Thoracic aorta (tissue), 2 donors: ENCODE measurements at places on chromosomes 2 and 18.

GRCh38 chr2:221546505-221547225, 25.4 kb downstream of the EPHA4 start:
- no peak overlapping the region for H3K4me3 ChIP-seq
- no peaks in the 10 kb centered on the region for H3K4me1 ChIP-seq
- no peaks in the 10 kb centered on the region for H3K27me3 ChIP-seq

- H3K27ac ChIP-seq, result peak overlapping the region; percentile 19
- no peak overlapping the region for H3K4me3 ChIP-seq
- peaks cover 18% of the 10 kb centered on the region for H3K36me3 ChIP-seq
- H3K4me1 ChIP-seq, result peaks cover 49% of the 10 kb centered on the region
Observed at GRCh38 chr2:69100220-69100723, 87.3 kb downstream of the ANTXR1 start.

GRCh38 chr2:83579507-83579906, 879.6 kb downstream of the SUCLG1 start:
- H3K36me3 ChIP-seq, result no peaks in the 10 kb centered on the region
- H3K4me3 ChIP-seq, result no peak overlapping the region
- no peak for DNase-seq
- H3K27me3 ChIP-seq, result no peaks in the 10 kb centered on the region
- H3K27ac ChIP-seq, result no peak overlapping the region
- no peaks in the 10 kb centered on the region for H3K4me1 ChIP-seq

DNA sequence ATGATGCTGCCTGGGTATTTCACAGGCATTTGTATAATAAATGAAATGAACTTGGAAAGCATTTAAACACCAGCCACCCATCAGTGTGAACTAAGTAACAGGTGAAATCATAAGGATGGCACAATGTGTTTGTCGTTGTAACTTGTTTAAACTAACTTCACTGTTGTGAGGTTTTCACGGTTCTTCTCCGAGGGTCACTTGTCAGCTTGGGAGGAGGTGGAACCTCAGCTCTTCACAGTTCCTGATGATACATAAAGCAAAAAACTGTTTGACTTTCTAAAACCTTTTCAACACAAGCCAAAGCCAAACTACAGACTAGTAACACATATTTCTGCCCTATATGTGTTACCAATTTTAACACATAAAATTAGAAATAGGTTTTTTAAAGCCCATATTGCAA, 13.1 kb downstream of the TMEM18 start:
- peaks cover 32% of the 10 kb centered on the region for H3K36me3 ChIP-seq
- no peak for DNase-seq
- H3K27ac ChIP-seq, result no peak overlapping the region
- H3K27me3 ChIP-seq, result no peaks in the 10 kb centered on the region
- no peaks in the 10 kb centered on the region for H3K4me1 ChIP-seq
- H3K4me3 ChIP-seq, result no peak overlapping the region

DNA sequence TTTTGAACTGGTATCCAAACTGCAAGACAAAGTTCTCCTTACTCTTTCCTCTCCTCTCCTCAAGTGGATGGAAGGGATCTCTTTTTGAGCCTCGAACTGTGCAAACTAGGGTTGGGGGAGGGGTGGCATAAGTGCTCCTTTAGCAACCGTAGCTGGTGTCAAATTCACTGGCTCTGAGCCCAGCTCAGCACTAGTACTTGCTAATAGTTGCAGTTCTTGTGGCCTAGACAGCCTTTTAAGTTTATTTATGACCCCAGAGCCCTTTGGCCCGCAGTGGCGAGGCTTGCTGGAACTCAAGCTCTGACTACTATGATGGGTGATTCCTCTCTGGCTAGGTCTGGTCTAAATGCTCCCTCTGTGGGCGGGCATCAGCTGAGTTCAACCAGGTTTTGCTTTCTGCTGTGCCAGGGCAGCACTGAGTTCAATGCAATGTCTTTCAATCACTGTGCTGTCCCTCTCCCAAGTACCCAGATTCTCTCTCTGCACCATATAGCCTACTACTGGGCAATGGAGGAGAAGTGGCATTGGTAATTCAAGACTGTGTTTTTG, 528.4 kb upstream of the SYT4 start:
- H3K4me3 ChIP-seq, result no peak overlapping the region
- H3K36me3 ChIP-seq, result no peaks in the 10 kb centered on the region
- no peaks in the 10 kb centered on the region for H3K4me1 ChIP-seq
- H3K27me3 ChIP-seq, result no peaks in the 10 kb centered on the region
